ENCODE measurements at places on chromosomes 3 and 15.

- no peak for DNase-seq
Measured at GRCh38 chr3:179687967-179688535, 35.2 kb downstream of the USP13 start.

GRCh38 chr15:68366314-68366713 is 65.6 kb downstream of the ITGA11 start:
- DNase-seq, result peak; percentile 71

DNA sequence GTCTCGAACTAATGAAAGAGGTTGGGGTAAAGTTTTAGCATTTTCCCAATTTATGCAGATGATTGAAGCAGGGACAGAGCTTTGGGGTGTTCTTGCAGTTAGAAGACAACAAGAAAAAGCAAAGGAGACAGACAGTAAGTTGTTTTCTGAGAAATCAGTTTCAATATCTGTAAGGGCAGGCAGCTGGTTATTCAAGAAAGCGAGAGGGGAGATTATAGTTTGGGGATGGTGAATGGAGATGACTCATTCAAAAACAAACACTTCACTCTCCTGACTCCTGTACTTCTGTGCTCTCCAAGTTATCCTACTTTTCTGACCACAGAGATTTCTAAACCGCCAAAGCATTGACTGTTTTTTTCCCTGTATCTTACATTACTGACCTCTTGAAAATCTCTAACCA is 352.0 kb downstream of the GAP43 start:
- DNase-seq, result no peak

DNA sequence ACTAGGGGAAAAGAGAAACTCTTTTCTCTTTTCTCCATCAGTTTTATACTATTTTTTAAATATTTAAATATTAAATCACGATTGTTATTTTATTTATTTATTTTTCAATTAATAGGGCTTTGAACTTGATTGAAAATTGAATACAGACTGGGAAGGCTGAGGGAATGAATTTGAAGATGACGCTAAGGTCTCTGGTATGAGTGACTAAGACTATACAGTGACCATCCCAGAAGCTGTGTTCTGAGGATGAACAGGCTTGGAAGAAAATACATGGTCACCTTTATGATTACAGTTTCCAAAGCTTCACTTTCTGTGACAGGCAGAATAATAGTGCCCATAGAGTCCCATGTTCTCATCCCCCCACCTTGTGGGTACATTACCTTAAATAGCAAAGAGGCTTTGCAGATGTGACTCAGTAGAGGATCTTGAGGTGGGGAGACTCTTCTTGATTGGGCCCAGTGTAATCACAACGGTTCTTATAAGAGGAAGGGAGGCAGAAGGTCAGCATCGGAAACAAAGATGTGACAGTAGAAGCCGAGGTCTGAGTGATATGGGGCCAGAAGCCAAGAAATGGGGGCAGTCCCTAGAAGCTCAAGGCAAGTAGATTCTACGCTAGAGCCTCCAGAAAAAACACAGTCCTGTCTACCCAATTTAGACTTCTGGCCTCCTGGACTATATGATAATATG is 51.0 kb upstream of the LPP start:
- DNase-seq, result no peak

DNA sequence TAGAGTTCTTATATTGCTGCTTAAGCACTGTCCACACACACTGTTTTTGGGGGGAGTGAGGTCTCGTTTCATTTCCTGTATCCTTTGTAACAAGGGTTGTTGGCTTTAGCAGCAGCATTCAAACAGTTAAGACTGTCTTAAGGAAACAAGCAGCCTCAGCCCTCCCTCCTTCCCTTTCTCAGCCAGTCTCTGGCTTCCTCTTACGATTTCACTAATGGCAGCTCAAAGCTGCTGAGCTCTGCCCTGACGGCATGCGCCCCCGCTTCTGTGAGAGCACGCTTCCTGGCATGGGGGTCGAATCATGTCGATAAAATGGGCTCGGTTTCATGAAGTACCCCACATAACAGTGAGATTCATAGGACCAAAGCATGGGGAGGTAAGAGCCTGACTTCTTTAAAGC is 105.0 kb downstream of the KLHL25 start:
- DNase-seq, result no peak

GRCh38 chr3:121018917-121019321 is 110.9 kb downstream of the STXBP5L start:
- DNase-seq, result no peak

Data from aorta (tissue), 5 donors.